ENCODE measurements at places on chromosomes 1 and 21. TPM values are rescaled to one million over a fixed set of nuclear protein-coding genes. Genes with fewer than 3 reads are reported as not detected.

DNA sequence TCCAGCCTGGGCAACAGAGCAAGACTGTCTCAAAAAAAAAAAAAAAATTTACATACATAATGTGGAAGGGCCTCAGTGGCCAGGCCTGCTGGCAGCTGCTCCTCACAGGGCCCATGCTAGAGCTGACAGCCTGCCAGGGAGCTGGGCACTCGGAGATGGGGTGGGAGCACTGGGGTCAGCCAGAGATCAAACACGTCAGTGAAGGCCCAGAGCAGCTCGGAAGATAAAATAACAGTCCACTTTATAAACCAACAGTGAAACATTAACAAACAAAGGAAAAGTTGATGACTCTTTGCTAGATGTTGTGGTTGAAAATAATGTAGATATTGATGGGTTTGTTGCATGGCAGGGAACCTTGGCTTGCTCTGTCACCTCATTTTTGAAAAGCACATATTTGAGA lies 42.7 kb downstream of the ATP5PF start:
- no peak for DNase-seq

DNA sequence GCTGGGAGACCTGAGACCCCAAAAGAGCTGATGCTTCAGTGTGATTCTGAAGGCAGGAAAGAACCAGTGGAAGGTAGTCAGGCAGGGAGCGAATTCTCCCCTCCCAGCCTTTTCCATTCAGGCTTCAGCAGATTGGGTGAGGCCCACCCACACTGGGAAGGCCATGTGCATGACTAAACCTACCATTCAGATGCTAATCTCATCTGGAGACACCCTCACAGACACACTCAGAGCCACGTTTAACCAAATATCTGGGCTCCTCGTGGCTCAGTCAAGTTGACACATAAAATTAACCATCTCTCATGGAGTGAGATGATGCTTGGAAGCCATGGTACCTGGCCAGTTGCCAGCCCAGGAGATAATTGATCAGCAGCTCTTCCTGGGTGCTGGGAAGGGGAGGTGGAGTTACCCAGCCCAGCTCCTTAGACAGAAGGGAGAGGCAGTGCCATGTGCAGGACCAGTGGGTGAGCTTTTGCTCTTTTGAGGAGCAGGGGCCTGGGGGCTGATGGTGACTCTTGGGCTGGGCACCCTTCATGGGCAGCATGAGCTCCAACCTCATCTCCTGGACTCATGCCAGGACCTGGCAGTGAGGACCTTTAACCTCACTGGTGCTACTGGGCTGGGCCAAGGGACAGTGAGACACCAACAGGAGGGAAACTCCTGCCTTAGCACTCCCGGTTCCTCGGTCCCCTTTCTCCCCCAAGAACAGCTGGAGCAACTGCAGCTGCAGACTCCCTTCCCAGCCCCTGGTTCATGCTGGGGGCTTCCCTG lies 89.0 kb upstream of the ACTL8 start:
- no peak for DNase-seq

DNA sequence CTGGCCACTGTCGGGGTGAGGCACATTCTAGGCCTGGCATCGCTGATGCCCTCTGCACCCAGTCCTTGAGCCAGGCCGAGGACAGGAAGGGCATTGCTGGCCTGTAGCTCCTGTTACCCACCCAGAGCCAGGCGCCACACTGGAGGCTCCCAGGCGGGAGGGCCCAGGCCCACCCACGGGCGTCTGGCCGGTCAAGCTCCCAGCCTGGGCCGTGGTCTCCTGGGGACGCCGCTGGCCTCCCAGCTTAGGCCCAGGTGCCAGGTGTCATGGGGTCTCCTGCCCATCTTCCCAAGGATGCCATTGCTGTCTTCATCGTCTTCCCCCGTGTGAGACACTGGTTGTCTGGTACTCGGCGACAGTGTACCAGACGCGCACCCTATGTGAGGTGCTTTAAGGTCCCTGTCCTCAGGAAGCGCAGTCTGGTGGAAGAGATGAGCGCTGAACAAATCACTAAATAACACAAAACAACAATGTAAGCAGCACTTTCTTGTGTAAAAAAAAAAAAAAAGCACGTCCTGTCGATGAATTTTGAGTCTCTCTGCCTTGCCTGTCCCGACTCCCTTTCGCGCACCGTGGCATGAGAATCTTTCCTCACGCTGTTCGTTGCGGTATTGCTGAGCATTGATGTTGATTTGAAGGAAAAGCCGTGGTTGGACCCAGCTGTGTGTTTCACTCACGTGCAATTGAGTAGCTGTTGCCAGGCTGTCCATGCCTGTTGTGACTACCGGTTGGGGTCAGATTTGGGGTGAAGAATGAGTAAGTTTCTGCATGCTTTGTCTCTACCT lies 27.0 kb upstream of the TRAPPC10 start:
- DNase-seq, result no peak

GRCh38 chr21:20023193-20023592 lies 975.0 kb upstream of the NCAM2 start:
- DNase-seq, result no peak

DNA sequence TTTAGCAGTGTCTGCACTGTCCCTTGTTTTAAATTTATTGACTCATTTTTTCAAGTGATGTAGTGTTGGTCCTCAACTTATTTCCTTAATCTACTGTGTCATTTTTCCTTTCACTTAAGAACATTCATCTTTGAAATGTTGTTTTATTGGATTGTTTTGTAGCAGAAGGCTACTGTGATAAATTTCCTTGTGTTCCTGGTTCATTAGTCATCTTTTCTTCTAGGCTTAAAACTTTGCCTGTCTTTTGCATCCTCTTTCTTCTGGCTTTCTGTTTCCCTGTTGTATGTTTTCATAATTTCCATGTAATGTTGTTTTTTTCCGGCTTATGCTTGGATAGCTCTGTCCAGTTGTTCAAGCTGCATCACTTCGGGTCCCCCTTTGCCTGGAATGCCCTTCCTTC lies 61.9 kb downstream of the UBE2T start:
- no peak for DNase-seq

DNA sequence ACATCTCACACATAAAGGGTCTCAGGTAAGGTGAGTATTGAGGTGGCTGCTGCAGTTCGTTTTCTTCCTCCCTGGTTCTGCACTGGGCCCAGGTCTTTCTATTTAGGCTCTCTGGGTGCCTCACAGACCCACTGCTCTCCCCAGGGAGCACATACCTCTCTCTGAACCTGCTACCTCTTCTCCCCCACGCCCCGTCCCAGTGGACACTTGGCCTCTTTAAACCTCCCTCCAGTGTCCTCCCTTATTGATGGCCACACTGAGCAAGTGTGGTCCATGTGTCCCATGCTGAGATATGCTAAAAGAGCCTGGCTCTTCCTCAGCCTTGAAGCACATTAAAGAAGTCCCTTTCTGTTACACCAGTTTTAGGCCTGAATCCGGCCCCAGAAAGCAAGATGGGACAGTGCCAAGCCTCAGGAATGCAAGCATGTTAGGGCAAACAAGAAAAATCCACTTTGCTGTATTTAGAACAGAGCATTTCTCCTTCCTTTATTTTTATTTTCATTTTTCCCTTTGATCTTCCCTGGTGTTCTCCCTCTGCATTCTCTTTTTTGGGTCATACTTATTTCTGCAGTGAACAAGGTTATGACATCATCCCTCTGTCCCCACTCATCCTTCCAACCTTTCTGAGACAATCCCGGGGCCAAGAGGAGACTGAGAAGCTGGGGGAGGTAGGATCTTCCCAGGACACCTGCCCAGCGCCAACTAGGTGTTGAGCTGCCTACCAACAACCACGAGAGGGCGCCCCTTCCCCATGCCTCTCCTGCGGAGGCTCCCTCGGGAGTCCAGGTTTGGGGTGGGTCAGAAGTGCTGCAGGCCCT lies 5.0 kb upstream of the CHI3L2 start:
- peak; percentile 68 for DNase-seq

DNA sequence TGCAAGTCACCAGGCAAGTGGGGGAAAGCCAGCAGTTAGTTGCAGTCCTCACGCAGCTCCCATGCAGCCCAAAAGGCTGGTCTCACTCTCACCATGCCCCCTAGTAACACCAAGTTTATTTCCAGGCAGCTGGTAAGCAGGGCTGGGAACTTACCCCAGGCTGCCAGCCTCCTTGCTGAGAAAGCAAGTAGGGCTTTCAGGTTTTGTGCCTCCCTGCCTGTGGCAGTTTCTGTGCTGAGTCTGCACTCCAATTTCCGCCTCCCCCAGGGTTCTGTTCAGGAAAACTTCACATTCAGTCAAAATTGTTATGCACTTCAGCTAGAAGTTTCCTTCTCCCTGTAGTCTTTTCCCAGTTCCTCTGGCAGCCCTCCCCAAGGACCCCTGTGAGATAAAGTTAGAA lies 102.0 kb upstream of the SGIP1 start:
- no peak for DNase-seq

DNA sequence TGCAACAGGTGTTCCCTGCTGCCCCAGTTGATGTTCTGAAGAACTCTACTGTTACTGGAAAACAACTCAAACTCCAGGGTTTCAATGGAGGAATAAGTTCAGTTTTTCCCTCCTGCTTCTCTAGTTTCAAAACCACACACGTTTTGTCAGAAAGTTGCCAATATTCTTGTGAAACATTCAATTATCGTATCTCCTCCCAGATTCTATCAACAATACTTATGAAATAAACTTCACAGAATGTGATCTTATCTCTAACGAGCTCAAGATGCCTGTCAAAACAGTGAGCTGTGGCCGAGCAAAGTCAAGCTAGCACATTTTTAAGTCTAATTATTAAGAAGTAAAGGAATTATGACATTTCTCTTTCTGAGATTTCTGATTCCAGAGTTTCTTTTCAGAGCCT lies 4.7 kb downstream of the OR2B11 start:
- DNase-seq, result no peak

- no peak for DNase-seq
Measured at GRCh38 chr1:180600343-180600742, 31.5 kb upstream of the XPR1 start.

The ERICH3 gene
- total RNA-seq, result 1.1 TPM

Measured in progenitor cell of endocrine pancreas (in vitro differentiated cells).